Fibroblast of skin of right quadriceps (primary cell): ENCODE measurements at places on chromosomes 3 and 15.

GRCh38 chr3:142915636-142916035 is 26.8 kb upstream of the PCOLCE2 start:
- no peak for DNase-seq

- DNase-seq, result peak; percentile 42
Measured at GRCh38 chr15:82663186-82663600, 16.0 kb upstream of the CPEB1 start.

- DNase-seq, result peak; percentile 11
Measured at GRCh38 chr3:126528800-126529541, 5.0 kb downstream of the CHST13 start.

- no peak for DNase-seq
Measured at GRCh38 chr3:39186692-39187151, 5.7 kb downstream of the XIRP1 start.

DNA sequence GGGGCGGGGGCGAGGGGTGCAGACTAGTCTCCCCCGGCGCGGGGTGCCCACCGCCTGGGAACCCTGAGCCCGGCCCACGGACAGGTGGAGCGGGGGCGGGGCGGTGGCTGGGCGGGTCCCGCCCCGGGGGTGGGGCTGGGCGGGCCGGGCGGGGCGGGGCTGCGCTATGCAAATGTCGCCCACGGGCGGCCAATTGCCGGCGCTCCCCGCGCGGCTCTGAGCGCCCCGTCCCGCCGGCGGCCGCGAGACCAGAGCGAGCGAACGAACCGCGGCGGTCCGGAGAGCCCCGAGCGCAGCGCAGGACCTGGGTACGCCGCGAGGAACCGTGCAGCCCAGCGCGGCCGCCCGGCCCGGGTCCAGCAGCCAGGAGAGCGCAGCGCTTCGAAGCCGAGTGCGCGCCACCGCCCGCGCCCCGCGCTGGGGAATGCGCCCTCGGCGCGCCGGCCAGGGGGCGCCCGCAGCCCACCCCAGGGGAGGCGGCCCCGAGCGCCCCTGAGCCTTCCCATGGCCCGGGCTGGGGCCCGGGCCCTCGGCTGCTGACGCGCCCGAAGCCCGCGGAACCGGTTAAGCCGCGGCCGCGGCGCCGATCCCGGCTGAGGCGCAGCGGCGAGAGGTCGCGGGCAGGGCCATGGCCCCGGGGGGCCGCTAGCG is at the start of gene SEMA3F:
Gene SEMA3F (plus strand): TSS at position 485 of the 651 bp plus-strand sequence. CDS start 4,299 bp downstream, outside the sequence.
- peak; percentile 54 for DNase-seq

DNA sequence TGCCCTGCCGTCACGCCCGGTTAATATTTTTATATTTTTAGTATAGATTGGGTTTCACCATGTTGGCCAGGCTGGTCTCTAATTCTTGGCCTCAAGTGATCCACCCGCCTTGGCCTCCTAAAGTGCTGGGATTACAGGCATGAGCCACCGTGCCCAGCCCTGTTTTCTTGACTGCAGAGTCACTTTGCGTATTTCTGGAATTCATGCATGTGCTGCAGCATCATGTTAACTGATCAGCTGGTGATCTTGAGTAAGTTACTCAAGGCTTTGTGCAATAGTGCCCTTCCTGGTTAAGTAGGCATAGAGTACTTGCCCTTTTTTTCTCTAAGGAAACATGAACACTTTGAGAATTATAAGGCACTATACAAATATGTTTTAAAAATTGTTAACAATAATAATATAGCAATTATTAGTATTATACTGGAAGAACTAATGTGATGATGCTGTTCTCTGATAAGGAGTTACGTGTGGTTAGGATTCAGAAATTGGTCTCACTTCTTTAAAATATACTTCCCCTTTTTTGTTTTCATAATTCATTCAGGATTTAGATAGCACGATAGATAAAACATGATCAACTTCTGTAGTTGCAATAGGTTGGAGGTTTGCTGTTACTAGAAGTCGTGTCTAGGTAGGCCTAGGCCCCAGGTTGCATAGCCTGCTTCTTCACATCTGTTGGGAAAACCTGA is 33.6 kb downstream of the GPR171 start:
- DNase-seq, result no peak

- DNase-seq, result peak; percentile 27
Measured at GRCh38 chr3:39541917-39542329, 74.4 kb downstream of the MOBP start.

- DNase-seq, result no peak
Measured at GRCh38 chr15:76309601-76310330, 1.5 kb downstream of the ETFA start.

DNA sequence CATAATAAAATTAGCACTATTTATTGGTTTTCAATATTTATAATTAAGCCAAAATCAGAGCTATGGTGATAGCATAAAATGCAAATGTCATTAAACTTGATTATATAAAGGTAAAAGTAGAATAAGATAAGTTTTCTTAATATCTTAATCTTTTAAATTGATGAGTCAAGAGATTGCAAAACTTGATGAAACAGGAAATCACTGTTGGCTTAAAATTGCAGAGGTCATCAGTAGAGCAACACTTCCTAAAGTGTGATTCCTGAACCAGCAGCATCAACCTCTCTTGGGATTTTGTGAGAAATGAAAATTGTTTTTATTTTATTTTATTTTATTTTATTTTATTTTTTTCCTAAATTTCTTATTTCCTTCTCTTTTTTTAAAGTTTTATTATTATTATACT is 226.4 kb upstream of the CTDSPL start:
- no peak for DNase-seq

DNA sequence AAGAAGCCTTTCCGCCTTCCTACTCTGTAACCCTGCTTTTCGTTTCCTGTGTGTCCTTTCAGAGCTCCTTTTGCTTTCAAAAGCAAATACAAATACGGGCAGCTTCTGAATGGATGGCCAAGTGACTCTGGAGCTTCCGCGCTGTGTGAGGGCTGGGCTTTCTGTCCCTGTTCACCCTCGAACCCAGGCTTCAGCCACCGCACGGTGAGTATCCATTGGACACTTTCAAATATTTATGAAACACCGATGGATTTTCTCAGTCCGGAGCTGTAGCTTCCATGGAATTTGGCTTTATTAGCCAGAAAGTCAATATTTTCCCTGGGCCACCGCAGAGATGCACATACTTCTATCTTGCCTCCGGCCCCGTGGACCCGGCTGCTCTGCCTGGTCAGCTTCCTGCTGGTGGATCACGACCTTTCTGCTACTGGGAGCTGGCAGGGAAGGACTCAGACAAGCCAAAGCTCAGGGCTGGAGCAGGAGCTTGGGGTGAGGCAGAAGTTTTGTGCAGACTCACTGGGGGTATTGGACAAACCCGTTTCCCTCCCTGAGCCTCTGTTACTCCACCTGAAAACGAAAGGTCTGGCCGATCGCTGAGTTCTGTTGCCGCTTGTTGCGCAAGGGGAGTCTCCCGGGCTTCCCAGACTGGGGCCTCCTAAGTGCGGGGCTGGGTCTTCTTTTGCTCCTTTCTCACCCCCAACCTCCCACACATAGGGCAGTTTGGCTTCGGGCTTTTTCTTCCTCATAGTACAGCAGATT is 63.6 kb downstream of the LINGO1 start:
- DNase-seq, result peak; percentile 6

DNA sequence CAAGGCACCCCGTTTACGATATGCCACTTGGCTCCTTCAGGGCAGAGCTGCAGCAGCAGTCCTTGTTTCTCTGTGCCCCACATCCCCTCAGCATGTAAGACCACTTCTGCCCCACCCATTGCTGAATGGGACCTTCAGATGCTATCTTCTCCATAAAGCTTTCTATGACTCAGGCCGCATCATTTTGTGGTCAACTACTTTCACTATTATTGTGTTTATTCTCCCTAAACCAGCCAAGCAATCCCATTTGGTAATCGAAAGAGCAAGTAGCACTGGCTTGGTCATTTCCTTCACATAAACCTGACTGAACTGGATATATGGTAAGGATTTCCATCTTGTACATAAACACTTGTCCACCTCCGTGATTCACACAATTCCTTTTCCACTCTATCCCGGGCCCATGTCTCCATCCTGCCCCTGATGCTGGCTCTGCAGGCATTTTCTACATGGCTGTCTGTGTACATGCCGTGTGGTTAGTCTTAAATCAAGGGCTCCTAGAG is 25.7 kb downstream of the LIPC start:
- DNase-seq, result peak; percentile 91

GRCh38 chr15:85725019-85725418 is 69.7 kb downstream of the KLHL25 start:
- no peak for DNase-seq

DNA sequence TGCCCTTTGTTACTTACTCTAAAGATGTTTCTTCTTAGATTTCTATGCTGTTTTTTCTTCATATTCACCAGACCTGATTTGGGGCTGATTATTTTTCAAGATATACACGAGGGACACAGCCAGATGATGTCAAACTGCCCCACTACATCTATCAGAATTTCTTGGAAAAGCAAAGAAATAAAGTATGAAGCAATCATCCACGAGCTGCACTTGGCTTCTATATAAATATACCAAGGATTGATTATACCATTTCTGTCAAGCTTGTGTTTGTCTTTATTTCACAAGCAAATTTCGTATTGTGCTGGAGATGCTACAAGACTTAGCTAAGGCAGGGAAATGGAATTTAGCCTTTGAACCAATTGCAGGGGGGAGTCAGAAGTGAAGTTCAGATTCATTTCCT is 715.1 kb upstream of the NR2F2 start:
- no peak for DNase-seq
